Stimulated activated CD8-positive, alpha-beta memory T cell treated with anti-CD3 and anti-CD28 coated beads, Interleukin-4, amount 100 ng/mL, for 1 hour (primary cell): ENCODE measurements at places on chromosomes 5 and 9.

GRCh38 chr9:113331780-113332179, 8.3 kb downstream of the WDR31 start:
- DNase-seq = no peak

DNA sequence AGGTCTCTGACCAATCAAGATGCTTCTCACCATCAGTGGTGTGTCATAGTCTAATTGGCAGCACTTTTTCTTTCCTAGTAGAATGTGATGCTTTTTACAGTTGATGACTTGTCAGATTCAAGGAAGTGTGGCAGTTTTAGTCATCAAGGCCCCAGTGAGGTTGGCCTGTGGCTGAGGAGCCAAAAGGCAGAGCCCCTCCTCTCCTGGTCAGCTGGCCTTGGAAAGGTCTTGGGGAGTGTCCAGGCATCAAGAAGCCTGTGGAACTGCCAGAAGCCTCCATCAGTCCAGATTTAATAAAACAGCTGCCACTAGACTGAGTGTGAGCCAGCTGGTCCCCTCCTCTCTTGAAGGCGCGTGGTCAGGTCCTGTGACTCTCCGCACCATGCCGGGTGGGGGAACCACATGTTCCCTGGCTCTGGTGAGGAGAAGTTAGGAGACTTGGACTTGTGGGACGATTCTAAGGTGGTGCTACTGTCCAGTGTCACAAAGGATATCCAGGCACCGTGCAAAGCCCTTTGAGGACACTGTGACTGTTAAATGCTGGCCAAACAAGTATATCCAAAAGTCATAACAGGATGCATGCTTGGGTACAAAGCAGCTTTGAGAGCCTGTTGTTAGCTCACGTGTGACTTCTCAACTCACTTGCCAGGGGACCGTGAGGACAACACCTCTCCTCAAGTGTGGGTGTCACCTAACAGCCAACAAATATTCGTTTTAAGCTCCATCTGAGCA, 6.1 kb upstream of the ANGPTL2 start:
- no peak for DNase-seq

- DNase-seq = no peak
Measured at GRCh38 chr9:108133101-108133500, 643.5 kb upstream of the KLF4 start.

GRCh38 chr5:135240283-135240633, 158.8 kb downstream of the MACROH2A1 start:
- no peak for DNase-seq

DNA sequence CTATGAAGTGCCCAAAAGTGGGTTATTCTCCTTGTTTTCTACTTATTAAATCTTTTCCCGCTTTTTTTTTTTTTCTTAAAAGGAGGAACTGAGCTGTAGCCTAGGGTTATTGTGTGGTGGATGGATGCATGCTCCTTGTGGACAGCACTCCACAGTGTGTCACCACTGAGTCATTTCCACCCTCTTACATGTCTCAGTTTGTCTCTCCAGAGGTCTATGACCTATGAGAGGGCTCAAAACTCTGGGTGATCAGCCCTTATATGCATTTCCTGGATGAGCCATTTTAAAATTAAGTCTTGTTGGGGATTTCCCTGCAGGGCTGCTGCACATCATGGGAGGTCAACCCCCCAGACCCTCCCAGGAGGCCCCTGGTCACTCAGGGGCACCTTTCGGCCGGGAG, 102.2 kb upstream of the MOCS2 start:
- DNase-seq = no peak

GRCh38 chr5:123545506-123545905, 33.5 kb downstream of the CSNK1G3 start:
- DNase-seq = no peak

- DNase-seq = no peak
Measured at GRCh38 chr5:17817990-17818389, 183.7 kb downstream of the TAF11L14 start.

GRCh38 chr5:96120120-96120519, 158.5 kb upstream of the ELL2 start:
- DNase-seq = no peak

- no peak for DNase-seq
Measured at GRCh38 chr9:115649991-115650472, 503.6 kb upstream of the PAPPA start.

GRCh38 chr9:15268317-15268716, 38.7 kb downstream of the TTC39B start:
- no peak for DNase-seq

GRCh38 chr9:85536076-85536475, 205.7 kb downstream of the AGTPBP1 start:
- DNase-seq = no peak

DNA sequence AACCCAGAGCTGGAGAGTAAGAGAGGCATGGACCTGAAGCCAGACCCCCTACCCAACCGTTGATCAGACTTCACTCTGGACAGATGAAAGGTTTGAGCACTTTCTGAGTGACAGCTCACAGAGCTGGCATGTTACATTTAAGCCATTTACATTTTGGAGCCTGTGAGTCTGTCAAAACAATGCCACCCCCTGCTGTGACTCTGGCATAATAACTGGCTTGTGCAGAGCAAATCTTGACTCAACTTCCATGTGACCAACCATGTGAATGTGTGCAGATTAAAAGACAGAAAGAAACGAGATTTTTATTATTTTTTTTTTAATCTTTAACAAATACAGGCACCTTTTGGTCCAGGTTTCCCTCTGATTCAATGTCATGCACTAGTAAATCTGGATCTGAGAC, 48.5 kb downstream of the MFAP3 start:
- DNase-seq = no peak

DNA sequence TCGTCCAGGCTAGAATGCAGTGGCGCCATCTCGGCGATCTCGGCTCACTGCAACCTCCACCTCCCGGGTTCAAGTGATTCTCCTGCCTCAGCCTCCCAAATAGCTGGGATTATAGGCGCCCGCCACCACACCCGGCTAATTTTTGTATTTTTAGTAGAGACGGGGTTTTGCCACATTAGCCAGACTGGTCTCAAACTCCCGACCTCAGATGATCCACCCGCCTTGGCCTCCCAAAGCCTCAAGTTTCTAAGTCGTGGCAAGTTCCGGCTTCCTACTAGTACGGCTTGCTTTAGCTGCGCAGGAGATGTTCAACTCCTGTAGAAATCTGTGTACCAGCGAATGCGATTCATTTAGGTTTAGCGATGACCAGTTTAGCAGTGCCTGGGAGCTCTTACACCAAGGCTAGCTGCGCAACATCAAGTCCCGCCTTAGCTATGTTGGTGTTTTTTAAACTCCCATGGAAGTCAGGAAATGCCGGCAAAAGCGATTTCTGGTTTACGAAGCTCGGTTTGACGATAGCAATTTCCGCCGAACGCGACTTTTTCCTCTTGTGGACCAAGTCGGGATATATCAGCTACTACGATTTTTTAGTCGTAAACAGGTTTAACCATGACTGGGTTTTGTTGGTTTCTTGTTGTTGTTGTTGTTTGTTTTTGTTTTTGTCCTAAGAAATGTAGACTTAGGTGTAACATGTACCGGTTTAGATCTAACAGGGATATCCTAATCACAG, 46.4 kb downstream of the ANXA2R start:
- DNase-seq = no peak

DNA sequence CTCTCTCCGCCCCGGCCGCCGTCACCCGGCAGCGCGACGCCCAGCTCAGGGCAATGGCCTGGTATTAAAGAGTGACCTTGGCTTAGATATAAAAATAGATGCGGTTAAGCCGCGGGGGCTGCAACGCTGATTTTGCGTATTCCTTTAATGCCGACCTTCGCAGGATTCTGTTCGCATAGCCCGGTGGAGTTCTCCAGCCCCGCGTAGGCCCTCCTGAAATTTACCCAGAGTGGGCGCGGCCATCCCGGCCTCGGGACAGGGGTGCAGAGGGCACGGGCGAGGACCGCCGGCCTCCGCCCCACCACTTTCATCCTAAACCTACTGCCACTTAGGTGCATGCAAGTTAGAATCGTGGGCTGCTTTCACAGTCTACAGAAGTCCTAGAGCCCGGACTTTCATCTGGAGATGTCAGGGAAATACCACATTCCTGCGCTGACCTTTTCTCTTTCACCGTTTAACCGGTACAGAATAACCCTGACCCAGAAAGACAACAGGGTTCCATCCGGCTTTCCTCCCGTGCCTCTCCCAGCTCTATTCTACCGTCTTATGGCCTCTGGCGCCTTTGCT, 492 bp upstream of the FAM169A start:
- no peak for DNase-seq

DNA sequence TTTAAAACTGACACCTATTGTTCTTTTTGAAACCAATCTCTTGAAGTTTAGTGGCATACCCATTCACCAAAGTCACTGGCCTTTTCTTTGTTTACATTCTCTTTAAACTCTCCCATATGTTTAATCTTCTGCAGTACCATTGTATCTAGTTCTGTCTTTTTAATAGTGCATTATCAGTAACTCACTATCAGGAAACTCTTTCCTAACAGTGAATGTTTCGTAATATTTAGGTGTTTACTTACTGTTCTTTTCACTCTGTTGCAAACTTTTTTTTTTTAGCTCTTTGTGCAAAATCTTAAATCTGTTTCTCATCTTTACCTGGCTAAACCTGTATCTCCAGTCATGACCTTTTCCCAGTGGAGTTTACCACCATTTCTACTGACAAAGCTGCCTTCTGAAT, 17.2 kb downstream of the SMAD5 start:
- no peak for DNase-seq

- no peak for DNase-seq
Measured at GRCh38 chr5:73497497-73498056, 665 bp upstream of the BTF3 start.

DNA sequence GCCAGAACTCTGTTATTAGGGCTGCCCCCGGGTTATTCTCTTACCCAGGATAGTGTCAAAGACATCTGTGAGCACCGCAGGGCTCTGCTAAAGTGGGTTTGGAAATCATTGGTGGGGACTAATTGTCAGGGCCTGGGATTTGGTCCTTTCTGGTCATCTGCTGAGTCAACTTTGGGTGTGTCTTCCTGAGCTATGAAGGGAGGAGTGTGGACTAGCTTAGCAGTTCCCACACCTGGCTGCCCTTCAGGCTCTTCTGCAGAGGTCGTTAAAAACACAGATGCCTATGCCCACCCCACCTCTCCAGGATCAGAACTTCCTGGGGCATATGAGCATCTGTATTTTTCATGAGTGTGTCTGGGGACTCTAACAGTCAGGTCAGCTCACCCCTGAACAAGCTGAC, 352.2 kb downstream of the SLIT3 start:
- no peak for DNase-seq

GRCh38 chr9:114229295-114229694, 74.0 kb downstream of the COL27A1 start:
- DNase-seq = no peak

GRCh38 chr5:3843706-3844105, 248.1 kb downstream of the IRX1 start:
- no peak for DNase-seq

- DNase-seq = no peak
Measured at GRCh38 chr9:111872886-111873285, 23.7 kb upstream of the UGCG start.

DNA sequence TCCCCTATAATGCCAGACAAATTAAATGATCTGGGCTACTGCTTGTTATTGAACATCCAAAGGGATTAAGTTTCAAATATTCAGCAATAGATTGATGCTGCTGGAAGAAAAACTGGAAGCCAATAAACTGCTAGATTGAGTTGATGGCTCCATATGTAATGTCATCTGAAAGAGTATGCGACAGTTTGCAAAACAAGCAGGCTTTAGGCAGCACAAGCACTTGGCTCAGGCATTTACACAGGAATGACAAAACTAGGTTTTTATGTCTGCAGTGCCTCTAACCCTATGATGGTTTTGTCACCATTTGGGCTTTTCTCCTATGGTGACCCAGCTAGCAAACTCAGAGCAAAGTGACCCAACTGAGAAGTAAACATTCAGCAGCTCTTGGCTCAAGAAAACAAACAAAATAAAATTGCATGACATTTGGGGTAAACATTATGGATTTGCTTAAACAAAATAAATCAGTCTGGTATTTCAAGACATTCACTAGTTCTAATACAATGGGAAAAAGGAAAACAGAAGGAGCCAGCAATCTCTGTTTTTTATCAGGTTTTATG, 978.5 kb downstream of the DTWD2 start:
- no peak for DNase-seq

DNA sequence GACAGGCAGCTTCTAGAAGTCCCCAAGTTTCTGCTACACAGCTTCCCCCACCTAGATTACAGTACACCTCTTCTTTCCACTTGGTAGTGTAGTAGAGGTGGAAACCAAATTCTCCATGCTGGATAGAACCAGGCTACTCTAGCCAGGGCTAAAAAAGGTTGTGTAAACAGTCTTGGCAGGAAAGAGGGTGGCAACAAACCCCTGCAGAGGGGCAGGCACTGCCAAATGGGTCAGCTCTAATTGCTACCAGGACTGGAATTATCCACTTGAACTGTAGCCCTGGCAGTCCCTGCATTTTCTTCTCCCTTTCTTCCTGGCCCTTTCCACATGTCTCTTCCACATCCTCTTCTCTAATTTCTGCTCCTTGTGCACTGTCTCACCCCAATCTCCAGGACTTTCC, 24.8 kb downstream of the RANBP3L start:
- no peak for DNase-seq

GRCh38 chr9:125089331-125089730, 54.0 kb downstream of the SCAI start:
- DNase-seq = no peak

GRCh38 chr9:136348691-136349090, 14.9 kb downstream of the DNLZ start:
- DNase-seq = no peak

DNA sequence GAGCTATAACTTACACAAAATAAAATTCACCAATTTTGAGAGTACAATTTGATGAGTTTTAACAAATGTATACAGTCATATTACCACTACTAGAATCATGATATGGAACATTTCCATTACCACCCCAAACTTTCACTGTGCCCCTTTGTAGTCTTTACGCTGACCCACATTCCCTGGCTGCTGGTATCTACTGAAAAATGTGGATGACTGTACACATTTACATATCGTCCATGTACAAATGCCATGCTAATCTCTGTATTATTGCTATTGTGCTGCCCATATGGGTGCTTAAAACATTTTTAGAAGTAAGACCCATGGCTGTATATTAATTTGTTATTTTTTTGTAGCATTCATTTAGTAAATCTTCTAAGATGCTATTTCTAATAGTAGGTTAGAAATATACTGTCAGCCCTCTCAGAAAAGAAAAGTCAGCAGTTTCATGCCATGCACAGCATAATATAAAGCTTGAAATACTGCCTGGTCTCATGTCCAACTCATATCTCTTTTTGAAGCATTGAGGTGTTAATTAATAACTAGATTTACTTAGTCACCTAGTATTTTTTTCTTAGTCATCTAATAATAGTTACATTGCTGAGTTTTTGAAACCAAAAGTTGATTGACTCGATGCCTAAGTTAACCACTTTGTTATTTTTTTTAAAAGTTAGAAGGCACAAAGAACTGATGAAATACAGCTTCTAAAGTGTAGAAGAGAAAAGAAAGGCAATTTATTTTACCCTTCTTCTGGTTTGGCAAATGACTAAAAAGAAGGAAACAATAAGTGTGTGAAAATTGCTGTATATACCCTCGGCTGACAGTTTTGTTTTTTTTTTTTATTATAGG, 188.3 kb upstream of the MEF2C start:
- no peak for DNase-seq

- no peak for DNase-seq
Measured at GRCh38 chr5:126443374-126443851, 20.2 kb downstream of the GRAMD2B start.
